CD4-positive, alpha-beta T cell treated with Interleukin-4 for 1 hour (primary cell): ENCODE measurements at places on chromosomes 3 and 15.
A peak's percentile ranks its signal among the peaks of the same experiment; 100 is the strongest.

- DNase-seq, result no peak
These were observed 32.5 kb downstream of the CHAC1 start for GRCh38 chr15:40985541-40986330.

GRCh38 chr15:44296625-44297524, 8.4 kb downstream of the GOLM2 start:
- DNase-seq, result no peak

- no peak for DNase-seq
These were observed 73.9 kb upstream of the SLC24A5 start for GRCh38 chr15:48046813-48047438.

DNA sequence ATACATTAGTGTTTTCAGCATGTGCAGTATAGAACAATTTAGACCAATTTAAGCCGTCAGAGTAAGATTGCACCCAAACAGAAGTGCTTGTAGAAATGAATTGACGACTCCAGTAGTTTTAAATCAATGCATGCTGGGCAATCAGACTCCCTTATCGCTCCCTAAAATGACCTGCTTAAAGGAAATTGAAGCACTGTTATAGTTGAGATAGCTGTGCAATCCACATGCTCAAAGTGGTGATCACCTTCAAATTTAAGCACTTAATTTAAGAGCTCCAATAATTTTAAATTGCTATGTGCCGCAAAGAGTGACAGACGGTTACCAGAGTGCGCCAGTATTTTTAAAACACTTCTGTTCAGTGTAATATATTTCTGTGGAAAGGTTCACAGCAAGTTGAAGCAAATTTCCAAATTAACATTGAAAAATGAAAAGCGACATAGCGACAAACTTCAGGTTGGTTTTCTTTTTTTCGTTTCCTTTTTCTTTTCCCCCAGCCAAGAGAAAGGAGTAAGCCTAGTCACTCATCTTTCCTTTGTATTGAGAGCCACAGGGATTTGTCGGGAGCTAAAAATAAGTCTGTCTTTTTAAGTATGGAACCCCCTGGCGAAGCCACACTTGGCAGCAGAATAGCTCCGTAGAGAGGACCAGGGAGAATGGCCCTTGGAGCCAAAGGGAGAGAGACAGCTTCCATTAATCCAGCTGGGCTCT, 436.4 kb upstream of the RBMS3 start:
- no peak for DNase-seq

DNA sequence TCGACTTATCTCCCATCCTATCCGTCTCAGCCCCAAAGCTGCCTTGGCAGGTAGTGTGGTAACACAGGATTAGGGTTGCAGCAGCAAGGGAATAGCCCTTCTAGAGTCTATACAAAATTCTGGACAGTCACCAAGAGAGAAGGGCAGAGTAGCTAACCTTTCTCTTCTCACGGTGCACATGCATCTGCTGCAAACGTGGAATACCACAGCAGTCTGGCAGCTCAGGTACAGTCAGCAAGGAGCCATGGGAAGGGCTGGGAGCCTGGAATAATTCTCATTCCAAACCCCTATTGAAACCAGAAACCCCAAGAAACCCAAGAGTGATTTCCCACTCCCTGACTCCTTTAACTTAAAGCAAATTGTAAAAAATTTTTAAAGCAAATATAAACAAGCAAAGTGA, 92.3 kb upstream of the THRB start:
- DNase-seq, result no peak

DNA sequence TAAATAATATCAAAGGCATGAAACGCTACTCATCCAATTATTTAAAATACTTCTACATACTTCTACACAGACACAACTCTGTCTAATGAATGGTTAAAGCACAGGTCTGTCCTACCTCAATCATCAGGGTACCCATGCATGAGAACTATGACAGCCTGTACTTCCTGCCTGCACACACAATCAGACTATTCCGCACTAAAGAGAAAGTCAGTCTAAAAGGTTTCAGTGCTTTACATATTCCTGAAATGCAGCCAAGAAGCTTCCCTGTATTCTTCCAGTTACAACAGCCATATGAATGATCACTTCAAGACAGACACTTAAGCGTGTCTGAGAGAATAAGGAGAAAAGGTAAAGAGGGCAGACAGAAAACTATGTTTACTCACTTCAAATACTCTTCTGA, 58.8 kb downstream of the TUBGCP4 start:
- no peak for DNase-seq

DNA sequence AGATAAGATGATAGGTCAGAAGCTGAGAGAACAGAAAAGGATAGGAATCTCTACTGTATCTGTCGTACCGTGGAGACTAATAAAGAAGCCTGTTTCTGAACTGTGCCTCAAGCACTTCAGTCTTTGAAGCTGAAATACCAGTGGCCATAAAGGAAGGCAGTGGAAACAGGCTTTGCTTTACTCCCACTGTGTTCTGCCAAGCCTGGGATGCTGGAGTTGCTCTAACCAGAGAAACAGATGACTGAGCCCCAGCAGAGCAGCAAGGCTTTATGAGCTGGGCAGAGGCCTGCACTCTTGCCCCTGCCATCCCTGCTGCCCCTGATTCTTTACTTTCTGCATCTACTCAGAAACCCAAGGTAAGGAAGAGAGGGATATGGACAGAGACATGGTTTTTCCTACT, 89.4 kb downstream of the PDE8A start:
- no peak for DNase-seq

DNA sequence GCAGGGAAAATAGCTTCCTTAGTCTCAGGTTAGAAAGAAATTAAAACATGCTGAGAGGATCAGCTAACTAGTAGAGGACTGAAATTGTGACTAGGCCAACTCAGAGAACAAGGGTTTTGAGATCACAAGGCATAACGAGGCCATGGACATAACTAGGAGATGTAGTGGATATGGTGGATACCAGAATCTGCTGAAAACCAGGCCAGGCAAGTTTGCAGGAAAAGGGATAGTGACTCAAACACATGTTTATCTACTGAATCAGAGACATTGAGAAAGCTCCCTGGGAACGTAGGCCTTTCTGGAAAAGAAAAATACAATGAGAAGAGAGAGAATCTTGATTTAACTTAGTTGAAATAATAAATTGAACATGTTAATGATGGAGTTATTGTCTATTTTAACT, 326.5 kb upstream of the GBE1 start:
- no peak for DNase-seq

- DNase-seq, result no peak
These were observed 17.4 kb upstream of the VGLL4 start for GRCh38 chr3:11661052-11661656.

DNA sequence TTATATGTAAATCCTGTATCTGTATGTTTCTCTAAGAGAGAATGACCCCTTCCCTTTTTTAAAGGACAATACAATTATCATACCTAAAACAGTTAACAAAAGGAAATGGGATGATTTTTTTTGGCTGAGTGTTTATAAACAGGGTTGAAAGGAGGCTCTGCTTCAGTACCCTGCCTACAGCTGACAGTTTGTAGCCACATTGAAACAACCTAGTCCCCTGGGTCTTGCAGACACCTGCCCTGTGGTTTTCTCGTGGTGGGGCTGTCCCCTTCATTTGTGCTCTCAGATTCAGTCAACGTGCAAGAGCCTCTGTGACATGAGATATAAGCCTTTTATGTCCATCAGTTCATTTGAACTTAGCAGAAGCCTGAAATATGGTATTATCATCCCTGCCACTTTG, 2.3 kb upstream of the HMCES start:
- peak; percentile 71 for DNase-seq

DNA sequence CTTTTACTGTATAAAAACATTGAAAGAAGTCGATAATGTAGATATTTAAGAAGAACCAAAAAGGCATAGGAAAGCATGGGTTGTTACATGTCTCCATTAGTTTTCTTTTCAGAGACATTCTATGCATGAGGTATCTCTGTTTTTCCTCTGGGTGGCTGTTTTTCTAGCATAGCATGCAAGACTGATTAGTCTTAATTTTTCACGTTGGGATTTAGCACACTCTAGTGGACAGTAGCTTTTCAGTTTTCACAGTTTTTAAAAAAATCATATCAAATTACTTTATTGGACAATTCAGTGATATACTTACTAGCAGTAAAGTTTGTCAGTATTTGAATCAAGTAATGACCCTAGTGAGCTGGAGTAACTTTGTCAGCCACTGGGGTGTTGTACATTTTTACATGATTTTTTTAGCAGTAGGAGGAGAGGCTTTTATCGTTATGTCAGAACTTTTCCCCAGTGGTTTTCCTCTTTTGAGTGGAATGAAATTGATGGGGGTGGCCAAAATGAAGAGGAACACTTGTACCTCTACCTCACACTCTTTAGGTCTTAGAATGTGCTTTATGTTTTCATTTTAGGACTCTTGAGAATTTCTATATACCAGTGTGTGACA, 57.2 kb downstream of the SEC22A start:
- no peak for DNase-seq

GRCh38 chr3:112087746-112088145, 1.6 kb downstream of the C3orf52 start:
- no peak for DNase-seq

DNA sequence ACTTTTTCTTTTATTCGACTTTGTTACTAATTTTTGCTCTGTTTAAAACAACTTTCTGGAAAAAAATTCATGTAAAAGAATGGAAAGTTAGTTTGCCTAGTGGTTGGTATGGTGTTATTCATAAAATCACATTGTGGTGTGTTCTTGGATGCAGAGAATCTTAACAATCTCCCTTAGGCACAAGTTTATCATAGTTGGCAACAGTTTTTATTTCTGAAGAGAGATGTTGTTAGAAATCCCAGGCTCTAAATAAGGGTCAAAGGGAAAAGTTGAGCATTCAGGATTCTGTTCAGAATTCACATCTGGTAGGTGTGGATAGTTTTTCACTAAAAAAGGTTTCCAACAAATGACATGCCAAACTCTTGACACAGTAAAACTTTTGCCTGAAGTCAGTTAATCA, 6.4 kb downstream of the DUT start:
- DNase-seq, result no peak

GRCh38 chr3:167437428-167438139, 36.3 kb downstream of the SERPINI2 start:
- DNase-seq, result no peak

GRCh38 chr3:150583028-150583427, 20.1 kb upstream of the SELENOT start:
- DNase-seq, result no peak

GRCh38 chr3:49119439-49119838, 1.2 kb downstream of the USP19 start:
- no peak for DNase-seq

GRCh38 chr3:105062853-105063252, 303.9 kb upstream of the ALCAM start:
- DNase-seq, result no peak

GRCh38 chr3:87225659-87226058, 1.4 kb upstream of the CHMP2B start:
- DNase-seq, result no peak

- no peak for DNase-seq
These were observed 21.7 kb downstream of the CCR9 start for GRCh38 chr3:45907769-45908705.

DNA sequence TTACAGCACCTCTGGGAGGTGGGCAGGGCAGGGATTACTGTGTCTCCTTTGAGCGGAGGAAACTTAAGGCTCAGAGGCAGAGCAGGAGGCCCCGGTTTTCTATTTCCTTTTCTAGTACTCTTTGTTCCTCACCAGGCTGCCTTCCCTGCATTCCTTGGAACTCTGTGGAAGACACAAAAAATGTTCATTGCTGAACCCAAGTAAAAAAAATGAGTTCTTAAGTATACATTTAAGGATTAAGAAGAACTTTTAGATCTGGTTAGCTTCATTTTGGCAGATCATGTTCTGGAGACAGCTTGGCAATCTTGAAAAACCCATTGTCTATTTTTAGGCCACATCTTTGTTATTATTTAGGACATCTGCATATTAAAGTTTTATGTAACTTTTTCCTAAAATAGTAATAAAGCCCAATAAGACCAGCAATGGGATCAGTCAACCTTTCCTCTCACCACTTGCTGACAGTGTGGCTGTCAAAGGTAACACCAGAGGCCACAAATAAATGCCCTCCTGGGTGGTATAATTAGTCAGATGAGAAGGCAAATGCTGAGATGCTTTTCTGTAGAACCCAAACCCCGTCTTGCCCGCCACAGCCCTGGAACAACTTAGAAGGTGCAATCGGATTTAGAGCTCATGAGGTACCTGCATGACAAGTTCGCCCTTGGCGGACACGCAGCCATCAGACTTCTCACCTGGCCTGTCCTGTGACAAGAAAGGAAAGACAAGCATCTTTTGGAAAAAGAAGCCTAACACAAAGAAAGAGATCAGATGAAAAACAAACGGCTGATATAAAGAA, 97.2 kb downstream of the DGKG start:
- no peak for DNase-seq

- DNase-seq, result no peak
These were observed 30.4 kb downstream of the SQOR start for GRCh38 chr15:45665261-45665660.

GRCh38 chr15:33309602-33310276, 1.0 kb upstream of the RYR3 start:
- no peak for DNase-seq

- peak; percentile 8 for DNase-seq
These were observed 229.9 kb downstream of the THRB start for GRCh38 chr3:24264748-24265158.

GRCh38 chr3:151625086-151625485, 108.6 kb upstream of the AADACL2 start:
- DNase-seq, result no peak

DNA sequence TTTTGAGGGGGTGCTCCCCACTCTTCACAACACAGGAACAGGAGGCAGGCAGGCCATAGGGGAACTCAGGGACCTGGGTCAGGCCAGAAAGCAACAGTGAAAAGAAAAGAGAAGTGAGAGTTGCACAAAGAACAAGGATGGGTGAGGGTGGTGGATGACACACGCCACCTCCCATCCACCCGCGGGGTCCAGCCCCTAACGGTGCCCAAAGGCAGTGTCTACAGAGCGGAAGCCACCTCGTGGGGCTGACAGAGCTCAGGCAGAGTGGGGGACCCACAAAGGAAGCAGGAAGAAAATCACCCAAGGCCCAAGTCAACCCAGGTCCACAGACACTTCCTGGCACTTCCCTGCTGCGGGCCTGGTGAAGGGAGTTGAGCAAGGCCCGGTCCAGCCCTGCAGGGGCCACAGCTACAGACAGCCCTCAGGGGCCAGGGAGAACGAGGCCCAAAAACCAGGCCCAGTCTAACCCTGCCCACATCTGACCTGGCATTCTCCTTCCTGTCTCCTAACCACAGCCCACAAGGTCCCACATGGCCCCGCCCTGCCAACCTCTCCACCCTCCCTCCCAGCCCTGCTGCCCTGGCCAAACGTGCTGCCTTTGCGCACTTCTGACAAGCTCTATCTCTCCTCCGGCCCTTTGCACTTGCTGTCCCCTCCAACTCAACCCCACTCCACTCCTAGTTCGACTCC, 5.9 kb downstream of the NUP210 start:
- DNase-seq, result peak; percentile 86

- no peak for DNase-seq
These were observed 27.7 kb downstream of the DLG1 start for GRCh38 chr3:197270558-197271317.

DNA sequence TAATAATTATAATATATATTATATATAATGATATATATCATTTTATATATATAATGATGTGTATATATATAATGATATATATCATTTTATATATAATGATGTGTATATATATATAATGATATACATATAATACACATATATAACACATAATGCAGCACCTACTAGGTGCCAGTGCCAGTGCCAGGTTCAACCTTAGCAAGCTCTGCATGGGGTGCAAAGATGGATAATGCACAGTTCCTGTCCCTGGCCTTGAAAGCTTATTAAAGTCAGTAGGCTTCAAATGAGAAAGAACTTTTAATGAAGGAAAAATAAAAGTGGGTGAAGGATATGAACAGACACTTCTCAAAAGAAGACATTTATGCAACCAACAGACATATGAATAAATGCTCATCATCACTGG, 192.7 kb upstream of the SLC2A2 start:
- no peak for DNase-seq

- DNase-seq, result peak; percentile 30
These were observed 160.2 kb upstream of the TBL1XR1 start for GRCh38 chr3:177357352-177358090.
